ENCODE measurements at places on chromosomes 2 and 18.

GRCh38 chr2:8611246-8611645 lies 70.6 kb upstream of the ID2 start:
- DNase-seq, result no peak

- no peak for DNase-seq
These were observed 58.9 kb downstream of the RHBDD1 start for GRCh38 chr2:226894752-226895151.

DNA sequence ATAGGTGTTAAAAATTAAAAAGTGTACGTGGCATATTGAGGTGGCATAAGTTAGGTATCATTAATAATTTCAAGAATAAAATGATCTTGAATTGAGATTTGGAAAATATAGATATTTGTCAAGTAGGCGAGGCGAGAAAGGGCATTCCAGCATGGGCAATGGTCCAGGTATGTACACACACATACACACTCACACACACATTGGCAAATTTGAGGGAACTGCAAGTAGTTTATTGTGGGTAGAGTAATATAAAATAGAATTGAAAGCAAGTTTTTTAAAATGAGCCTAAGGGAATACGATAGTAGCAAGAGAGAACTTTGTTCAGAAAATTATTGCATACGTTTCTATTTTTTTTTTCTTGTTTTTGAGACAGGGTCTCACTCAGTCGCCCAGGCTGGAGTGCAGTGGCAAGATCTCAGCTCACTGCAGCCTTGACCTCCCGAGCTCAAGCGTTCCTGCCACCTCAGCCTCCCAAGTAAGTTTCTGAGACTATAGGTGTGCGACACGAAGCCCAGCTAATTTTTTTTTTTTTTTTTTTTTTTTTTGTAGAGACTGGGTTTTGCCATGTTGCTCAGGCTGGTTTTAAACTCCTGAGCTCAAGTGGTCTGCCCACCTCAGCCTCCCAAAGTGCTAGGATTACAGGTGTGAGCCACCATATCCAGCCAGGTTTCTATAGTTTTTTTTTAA lies 96.7 kb upstream of the SLC39A10 start:
- no peak for DNase-seq

DNA sequence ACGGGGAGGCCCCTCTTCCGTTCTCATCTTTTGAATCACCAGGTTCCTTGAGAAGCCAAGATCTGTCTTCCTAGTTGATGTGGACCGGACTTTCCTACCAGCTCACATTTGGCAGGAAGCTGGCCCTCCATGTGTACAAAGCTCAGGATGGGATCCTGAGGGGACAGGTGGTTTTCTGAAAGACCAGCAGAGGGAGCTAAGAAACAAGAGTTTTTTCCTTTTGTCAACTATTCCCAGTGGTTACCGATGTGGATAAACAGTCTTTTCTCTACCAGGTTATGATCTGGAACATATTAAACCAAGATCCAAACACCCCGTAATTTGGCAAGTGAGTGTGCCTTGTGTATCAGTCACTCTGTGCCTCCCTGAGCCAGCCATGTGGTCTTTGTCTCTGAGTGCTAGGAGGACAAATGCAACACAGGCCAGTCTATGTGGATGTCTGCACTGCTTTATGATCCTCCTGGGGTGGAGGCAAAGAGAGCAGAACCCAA lies 25.1 kb upstream of the ARHGAP25 start:
- DNase-seq, result peak; percentile 22

- DNase-seq, result no peak
These were observed 389.0 kb downstream of the SOX11 start for GRCh38 chr2:6080932-6081753.

GRCh38 chr2:196079052-196079451 lies 10.4 kb upstream of the DNAH7 start:
- DNase-seq, result no peak

DNA sequence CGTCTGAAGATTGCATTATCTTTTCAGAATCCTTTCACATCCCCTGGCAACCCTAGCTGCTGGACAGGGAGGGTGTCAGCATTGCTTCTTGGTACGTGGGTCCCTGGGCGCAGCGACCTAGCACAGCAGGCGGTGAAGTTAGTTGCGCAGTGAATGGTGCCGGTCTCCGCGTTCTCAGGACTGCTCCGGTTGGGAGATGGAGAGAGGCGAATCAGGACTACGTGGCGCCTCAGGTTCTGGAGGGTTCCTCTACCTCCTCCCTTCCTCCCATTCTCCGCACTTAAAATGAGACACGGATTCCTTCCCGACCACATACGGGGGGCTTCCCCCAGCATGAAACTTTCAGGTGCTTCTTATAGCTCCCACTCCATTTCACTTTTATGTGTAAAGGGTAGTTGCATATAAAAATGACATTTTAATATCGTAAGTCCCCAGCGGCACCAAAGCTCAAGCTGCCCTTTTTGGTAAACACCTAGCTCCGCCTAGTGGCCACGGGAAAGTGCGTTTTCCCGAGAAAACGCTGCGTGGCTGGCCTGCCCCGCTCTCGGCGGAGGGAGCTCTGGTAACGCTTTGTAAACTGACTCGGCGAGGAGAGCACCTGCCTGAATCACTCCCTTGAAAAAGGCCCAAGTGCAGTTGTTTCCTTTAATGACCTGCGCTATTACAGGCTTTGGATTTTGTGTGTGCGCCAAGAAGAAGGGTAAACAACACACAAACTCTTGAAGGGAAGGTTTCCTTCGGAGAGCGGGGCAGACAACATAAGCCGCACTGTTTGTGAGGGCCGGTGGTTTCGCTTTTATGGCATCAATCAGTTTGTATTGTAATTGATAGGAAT lies 32.9 kb upstream of the INHBB start:
- DNase-seq, result peak; percentile 64

All from kidney glomerular epithelial cell (primary cell).